ENCODE measurements at places on chromosomes 11 and 22. TPM values are rescaled to one million over a fixed set of nuclear protein-coding genes. Genes with fewer than 3 reads are reported as not detected.

ARL14EP gene
- 34.4 TPM for polyA plus RNA-seq

ARHGEF12 gene
- polyA plus RNA-seq, result 20.3 TPM

PANX2 gene
- polyA plus RNA-seq, result 0.20 TPM

TIGD3 gene
- not detected for polyA plus RNA-seq

KBTBD3 gene
- 7.7 TPM for polyA plus RNA-seq

- H3K4me3 ChIP-seq, result 0 out of 2 replicates have a peak overlapping the region, but pooled peaks have one; percentile 28
- peak; percentile 96 for DNase-seq
- H3K36me3 ChIP-seq, result no peaks in the 10 kb centered on the region
- H3K27me3 ChIP-seq, result no peaks in the 10 kb centered on the region
Observed at GRCh38 chr11:33452836-33453624, 195.8 kb downstream of the HIPK3 start.

DNA sequence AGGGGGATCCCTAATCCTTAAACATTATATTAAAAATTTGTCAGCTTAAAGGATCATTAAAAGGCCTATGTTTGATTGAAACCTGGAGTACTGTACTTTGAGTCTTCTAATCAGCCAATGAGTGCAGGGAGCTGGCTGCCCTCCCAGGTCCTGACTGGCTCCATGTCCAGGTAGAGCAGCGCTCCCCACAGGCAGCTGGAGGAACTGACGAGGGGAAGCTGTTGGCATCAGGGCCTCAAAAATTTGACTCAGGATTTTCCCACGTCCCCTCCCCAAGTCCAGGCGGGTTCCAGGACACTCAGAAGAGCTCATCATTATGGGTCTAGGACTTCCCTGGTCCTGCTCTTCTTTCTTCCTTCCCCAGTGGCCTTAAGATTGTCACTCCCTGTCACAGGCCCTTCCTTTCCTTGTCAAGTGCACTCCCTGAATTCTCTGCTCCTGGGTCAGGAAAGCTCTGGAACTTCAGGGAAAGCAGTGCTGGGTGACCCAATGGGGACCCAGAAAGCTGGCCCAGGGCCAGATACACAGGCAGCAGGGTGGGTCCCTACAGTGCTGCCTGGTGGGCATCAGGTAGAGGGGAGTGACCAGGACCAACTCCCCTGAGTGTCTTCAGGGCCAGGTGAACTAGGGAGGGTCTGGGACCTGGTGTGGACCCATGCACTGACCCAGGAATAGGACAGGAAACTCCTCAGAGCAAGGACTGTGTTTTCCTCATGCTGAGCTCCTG lies 65.5 kb downstream of the GGTLC2 start:
- no peaks in the 10 kb centered on the region for H3K4me1 ChIP-seq
- 0 out of 2 replicates have a peak, but pooled peaks cover 16% of the 10 kb centered on the region for H3K27me3 ChIP-seq
- H3K27ac ChIP-seq, result no peak overlapping the region
- H3K4me3 ChIP-seq, result no peak overlapping the region
- peak; percentile 27 for DNase-seq
- H3K36me3 ChIP-seq, result no peaks in the 10 kb centered on the region

PLAAT2 gene
- polyA plus RNA-seq, result not detected

- peak overlapping the region; percentile 65 for H3K4me3 ChIP-seq
- DNase-seq, result peak; percentile 69
Observed at GRCh38 chr22:45867118-45867905, 109.7 kb downstream of the WNT7B start.

APOBEC3C gene
- polyA plus RNA-seq, result 104 TPM

DNA sequence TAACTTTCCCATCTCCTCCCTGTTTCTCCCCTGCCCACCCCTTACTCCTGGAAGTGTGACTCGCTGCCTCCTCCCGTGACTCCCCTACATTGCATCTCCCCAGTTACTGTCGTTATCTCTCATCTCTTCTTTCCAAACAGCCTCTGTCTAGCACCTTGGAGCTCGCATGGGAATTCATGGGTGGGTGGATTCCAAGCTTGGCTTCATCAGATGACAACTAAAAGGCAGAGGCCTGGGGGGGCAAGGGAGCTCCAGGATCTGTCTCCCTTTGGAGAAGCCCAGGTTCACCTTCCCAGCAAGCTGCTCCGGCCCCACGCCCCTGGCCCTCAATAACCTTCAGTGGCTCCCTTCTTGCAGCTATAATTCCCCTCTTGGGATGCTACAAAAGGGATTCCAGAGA lies 6.9 kb upstream of the CCND1 start:
- H3K4me3 ChIP-seq, result no peak overlapping the region
- DNase-seq, result no peak
- no peak overlapping the region for H3K27ac ChIP-seq
- no peaks in the 10 kb centered on the region for H3K36me3 ChIP-seq
- H3K27me3 ChIP-seq, result no peaks in the 10 kb centered on the region

GRCh38 chr11:102771351-102771750 lies 9.1 kb downstream of the MMP10 start:
- no peak overlapping the region for H3K4me3 ChIP-seq
- no peak for DNase-seq
- no peak overlapping the region for H3K27ac ChIP-seq

TUB gene
- polyA plus RNA-seq, result 3.3 TPM

DNA sequence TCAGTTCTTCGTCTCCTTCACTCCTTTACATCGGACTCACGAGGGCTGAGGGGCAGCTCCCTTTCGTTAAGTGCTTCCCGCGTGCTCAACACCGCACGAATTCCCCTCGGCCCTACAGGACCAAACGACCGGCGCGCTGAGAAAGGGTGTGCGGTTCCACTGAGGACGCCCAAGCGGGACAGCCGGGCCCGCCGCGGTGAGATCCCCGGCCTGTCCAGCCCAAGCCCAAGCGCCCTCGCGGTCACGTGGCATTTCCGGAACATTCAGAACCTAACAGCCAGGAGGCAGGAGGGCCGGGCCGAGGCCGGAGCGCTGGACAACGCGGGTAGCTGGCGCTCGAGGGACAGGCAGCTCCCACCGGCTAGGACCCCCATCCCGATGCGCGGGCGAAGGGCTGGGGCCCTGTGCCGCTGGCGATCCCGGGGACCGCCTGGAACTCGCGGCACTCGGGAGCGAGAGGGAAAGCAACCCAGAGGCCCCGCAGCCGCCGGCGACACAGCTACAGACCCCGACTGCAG lies 737 bp upstream of the STIP1 start:
- H3K36me3 ChIP-seq, result no peaks in the 10 kb centered on the region
- peaks cover 14% of the 10 kb centered on the region for H3K4me1 ChIP-seq
- H3K27me3 ChIP-seq, result no peaks in the 10 kb centered on the region
- peak overlapping the region; percentile 85 for H3K27ac ChIP-seq
- peak overlapping the region; percentile 82 for H3K4me3 ChIP-seq

- DNase-seq, result no peak
- H3K27me3 ChIP-seq, result 0 out of 2 replicates have a peak, but pooled peaks cover 2% of the 10 kb centered on the region
- H3K36me3 ChIP-seq, result no peaks in the 10 kb centered on the region
- no peak overlapping the region for H3K27ac ChIP-seq
Observed at GRCh38 chr11:117473481-117474091, 145.9 kb downstream of the CEP164 start.

DNA sequence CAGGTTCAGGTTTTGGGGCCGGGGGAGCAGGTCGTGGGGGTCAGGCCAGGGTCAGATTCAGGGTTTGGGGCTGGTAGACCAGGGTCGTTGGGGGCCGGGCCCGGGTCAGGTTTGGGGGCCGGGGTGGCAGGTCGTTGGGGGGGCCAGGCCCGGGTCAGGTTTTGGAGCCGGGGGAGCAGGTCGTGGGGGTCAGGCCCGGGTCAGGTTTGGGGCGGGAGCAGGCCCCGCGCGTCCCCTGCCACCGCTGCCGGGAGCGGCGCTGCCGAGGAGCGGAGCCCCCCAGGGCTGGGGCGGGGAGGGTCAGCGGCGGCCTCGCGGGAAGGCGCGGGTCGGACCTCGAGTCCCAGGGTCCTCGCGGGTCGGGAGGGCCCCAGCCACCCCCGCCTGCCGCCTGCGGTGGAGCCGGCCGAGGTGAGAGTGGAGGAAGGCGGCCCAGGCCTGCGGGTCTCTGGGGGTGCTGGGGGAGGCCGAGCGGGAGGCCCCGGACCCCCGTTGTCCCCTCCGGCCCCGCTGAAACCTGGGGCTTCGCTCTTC lies 535 bp downstream of the TRABD start:
- 0 out of 2 replicates have a peak, but pooled peaks cover 5% of the 10 kb centered on the region for H3K4me1 ChIP-seq
- peak overlapping the region; percentile 74 for H3K4me3 ChIP-seq
- DNase-seq, result no peak
- no peaks in the 10 kb centered on the region for H3K27me3 ChIP-seq
- 0 out of 2 replicates have a peak overlapping the region, but pooled peaks have one; percentile 3 for H3K27ac ChIP-seq
- H3K36me3 ChIP-seq, result no peaks in the 10 kb centered on the region

PRRG4 gene
- polyA plus RNA-seq, result not detected

DNA sequence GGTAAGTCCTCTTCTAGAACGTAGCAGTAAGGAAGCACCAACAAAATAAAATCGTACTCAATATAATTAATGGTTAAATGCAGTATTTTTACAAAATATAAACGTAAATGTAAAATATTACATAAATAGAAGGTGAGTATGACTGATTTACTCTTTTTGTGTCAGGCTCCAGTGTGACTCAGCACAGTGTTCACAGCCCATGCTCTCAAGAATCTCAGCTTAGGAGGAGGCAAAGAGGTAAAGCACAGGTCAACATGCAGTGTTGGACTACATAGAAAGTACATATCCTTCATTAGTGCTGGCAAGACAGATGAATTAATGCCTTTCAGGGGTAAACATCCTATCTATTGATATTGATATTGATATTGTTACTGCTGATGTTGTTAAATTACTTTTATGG lies 2050.6 kb upstream of the RAG2 start:
- no peak for DNase-seq
- H3K4me1 ChIP-seq, result no peaks in the 10 kb centered on the region
- no peaks in the 10 kb centered on the region for H3K27me3 ChIP-seq
- no peak overlapping the region for H3K4me3 ChIP-seq
- no peaks in the 10 kb centered on the region for H3K36me3 ChIP-seq

FZD4 gene
- 7.8 TPM for polyA plus RNA-seq

DNA sequence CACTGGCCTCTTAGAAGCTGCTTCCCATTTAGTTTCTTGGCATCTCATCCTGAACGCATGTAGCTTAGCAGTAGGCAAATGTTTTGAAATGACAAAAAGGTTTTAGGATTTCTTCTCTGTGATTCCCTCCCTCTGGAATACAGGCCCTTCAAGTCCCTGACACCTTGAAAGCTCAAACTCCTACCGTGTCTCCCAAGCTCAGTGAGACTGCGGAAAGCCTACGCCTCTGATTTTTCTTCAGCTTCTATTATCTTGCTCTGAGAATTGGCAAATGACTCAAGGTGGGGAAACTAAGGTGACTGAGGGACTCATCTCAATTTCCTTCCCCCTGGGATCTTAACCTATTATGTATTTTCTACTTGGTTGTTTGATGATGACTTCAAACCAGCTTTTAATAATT lies 130.3 kb downstream of the ENTHD1 start:
- H3K36me3 ChIP-seq, result no peaks in the 10 kb centered on the region
- H3K27ac ChIP-seq, result no peak overlapping the region
- H3K27me3 ChIP-seq, result peaks cover 67% of the 10 kb centered on the region
- no peak for DNase-seq
- no peak overlapping the region for H3K4me3 ChIP-seq
- no peaks in the 10 kb centered on the region for H3K4me1 ChIP-seq

GPR83 gene
- polyA plus RNA-seq, result not detected

GRCh38 chr11:101907815-101908214 lies 7.0 kb upstream of the CEP126 start:
- H3K4me3 ChIP-seq, result no peak overlapping the region
- no peaks in the 10 kb centered on the region for H3K4me1 ChIP-seq

B3GAT3 gene
- 46.7 TPM for polyA plus RNA-seq

- no peak for DNase-seq
- 0 out of 2 replicates have a peak, but pooled peaks cover 3% of the 10 kb centered on the region for H3K4me1 ChIP-seq
- H3K36me3 ChIP-seq, result no peaks in the 10 kb centered on the region
- no peaks in the 10 kb centered on the region for H3K27me3 ChIP-seq
- no peak overlapping the region for H3K4me3 ChIP-seq
- no peak overlapping the region for H3K27ac ChIP-seq
Observed at GRCh38 chr11:721741-722345, 15.8 kb downstream of the EPS8L2 start.

- H3K27ac ChIP-seq, result no peak overlapping the region
- no peak for DNase-seq
- H3K4me3 ChIP-seq, result no peak overlapping the region
- H3K36me3 ChIP-seq, result no peaks in the 10 kb centered on the region
- no peaks in the 10 kb centered on the region for H3K27me3 ChIP-seq
Observed at GRCh38 chr11:39732001-39732400, 1727.5 kb downstream of the LRRC4C start.

ABCC8 gene
- polyA plus RNA-seq, result not detected
